Hematopoietic multipotent progenitor cell treated with erythropoietin and hydrocortisone succinate and interleukin-3 and kit ligand, for 15 days (in vitro differentiated cells): ENCODE measurements at places on chromosomes 16 and 17.

DNA sequence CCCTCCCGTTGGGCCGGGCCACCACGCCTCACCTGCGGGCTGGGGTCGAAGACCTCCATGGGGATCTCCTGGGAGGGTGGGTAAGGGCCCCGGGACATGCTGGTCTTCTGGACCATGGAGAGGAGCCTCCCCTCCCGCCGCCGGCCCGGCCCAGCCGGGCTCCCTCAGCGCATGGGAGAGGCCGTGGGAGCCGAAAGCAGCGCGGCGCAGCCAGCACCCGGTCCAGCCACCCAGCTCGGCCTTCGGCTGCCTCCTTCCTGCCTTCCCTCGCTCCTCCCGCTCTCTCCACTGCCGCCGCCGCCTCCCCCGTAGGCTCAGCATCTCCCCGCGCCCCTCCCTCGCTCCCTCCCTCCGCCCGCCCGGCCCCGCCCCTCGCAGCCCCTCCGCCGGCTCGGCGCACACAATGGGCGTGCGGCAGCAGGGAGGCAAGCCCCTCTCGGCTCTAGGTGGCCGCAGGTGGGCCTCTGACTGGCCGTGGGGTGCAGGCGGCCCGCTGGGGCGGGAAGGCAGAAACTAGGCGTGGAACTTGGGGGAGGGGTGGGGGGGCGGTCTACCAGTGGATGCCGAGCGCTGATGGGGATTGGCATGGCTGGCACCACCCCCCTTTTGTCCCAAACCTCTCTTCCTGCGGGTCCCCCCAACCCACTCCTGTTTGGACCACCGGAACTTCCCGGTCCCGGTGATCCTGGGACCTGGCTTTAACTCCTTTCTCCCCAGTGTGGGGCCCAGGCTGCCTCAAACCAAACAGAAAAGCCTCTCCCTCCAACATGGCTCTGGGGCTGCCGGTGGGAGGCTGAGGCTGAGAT lies at the start of gene CACNB1:
Gene CACNB1, minus strand, starts transcription at position 290 of the 806 bp plus-strand sequence. Its CDS starts 174 bp downstream, at position 116.
- no peak for DNase-seq

GRCh38 chr16:68898026-68898425 lies 54.7 kb downstream of the TANGO6 start:
- DNase-seq = no peak

GRCh38 chr17:6426356-6427101 lies 8.4 kb downstream of the AIPL1 start:
- DNase-seq = no peak

- DNase-seq = peak; percentile 84
Measured at GRCh38 chr17:76014100-76014924, 12.8 kb downstream of the EVPL start.

DNA sequence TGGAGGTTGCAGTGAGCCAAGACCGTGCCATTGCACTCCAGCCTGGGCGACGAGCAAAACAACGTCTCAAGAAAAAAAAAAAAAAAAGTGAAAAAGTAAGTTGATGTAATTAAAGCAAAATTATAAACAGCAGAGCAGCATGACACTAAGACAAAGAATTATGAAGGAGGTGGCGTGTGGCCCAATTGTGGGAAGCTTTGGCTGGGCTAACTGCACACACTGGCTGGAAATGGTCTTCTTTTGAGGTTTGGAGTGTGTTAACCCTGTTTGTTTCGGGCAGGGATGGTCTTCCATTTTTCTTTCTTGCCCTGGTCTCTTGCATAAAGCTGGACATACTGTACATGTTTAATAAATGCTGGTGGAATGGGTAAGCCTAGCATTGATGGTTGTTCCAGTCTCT lies 54.8 kb downstream of the RAP1GAP2 start:
- DNase-seq = no peak

DNA sequence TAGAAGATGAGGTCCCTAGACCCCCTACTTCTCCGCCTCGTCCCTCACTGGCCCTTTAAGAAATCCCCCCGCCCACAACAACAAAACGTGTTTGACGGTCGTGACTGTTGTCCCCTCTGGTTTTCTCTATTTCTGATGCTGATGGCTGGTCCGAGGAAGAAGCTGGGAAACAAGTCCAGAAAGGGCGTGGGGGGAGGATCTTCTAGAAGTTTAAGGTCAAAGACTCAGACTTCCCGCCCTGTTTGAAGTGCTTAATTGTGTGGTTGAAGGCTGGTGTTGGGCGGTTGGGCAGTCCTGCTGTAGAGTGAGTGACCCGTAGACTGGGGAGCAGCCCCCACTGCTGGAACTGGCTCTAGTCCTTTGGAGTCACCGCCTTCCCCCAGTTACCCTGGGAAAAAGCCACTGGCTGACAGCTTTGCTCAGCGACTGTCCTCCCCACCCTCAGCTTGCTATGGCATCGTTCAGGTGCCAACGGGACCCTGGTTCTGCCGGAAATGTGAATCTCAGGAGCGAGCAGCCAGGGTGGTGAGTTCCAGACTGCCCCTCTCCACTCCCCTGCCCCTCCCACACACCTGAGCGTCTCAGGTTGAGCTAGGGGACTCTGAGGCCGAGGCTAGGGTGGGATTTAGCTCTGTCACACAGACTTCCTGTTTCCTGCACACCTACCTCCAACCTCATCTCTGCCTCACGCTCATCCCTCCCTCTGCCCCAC lies 1.6 kb downstream of the MLLT6 start:
- DNase-seq = no peak
